ENCODE measurements at places on chromosomes 13 and 19.

- peak; percentile 49 for DNase-seq
Measured at GRCh38 chr13:31639443-31640163, 99.7 kb upstream of the RXFP2 start.

DNA sequence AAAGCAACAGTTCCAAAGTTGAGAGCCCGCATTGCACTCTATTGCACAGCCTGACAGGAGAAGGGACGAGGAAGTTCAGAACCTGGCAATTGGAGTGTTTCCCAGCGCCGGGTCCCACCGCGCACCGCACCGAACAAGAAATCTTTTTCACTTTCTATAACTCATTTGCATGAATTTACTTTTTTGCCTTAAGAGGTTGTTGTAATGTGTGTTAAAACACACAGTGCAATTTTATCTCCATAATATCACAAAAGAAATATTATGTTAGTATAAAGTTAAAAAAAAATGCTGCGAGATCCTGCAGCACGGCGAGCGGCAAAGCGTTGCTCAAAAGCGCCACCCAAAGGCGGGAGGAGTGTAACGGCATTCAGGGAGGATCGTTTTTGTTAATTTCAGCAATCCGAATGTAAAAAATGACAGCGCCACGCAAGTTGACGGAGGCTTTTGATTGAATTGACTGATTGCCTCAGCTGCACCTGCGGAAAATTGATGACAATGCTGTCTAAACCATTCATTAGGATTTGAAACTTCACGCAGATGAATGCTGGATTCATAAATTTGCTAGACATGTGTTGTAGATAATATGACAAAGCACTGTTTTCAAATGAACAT is 303.6 kb upstream of the ZNF507 start:
- DNase-seq, result peak; percentile 24

DNA sequence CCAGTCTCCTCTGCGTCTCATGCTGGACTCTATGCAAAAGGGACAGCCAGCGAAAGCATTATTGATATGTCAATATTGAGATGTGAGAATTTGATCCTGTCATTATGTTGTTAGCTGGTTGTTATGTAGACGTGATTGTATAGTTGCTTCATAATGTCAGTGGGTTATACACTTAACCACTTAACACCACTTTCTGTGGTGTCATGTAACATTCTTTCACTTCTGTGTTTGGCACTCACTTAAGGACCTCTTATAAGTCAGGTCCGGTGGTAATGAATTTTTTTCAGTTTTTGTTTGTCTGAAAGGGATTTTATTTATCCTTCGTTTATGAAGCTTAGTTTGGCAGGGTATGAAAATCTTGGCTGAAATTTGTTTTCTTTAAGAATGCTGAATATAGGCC is 7.1 kb upstream of the SIGLEC7 start:
- no peak for DNase-seq

GRCh38 chr13:32314271-32315237 is 609 bp downstream of the ZAR1L start:
- DNase-seq, result no peak

DNA sequence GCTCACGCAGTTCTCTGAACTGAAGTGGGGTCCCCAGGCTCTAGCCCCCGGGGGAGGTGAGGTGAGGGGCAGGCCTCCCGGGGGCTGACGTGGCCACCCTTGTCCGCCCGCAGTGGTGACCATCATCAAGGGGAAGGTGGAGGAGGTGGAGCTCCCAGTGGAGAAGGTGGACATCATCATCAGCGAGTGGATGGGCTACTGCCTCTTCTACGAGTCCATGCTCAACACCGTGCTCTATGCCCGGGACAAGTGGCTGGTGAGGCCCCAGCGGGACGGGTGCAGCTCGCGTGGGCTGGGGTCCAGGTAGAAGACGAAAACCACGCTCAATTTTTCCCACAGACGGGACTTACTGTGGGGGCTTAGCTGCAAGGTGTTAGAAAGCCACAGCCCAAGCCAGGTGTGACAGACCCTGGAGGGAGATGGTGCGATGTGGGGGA is 5.6 kb upstream of the ADM5 start:
- no peak for DNase-seq

- DNase-seq, result no peak
Measured at GRCh38 chr13:110583178-110583865, 21.8 kb upstream of the RAB20 start.

Data from stromal cell of bone marrow (primary cell).